ENCODE measurements at places on chromosomes 7 and 10.
A peak's percentile ranks its signal among the peaks of the same experiment; 100 is the strongest.

DNA sequence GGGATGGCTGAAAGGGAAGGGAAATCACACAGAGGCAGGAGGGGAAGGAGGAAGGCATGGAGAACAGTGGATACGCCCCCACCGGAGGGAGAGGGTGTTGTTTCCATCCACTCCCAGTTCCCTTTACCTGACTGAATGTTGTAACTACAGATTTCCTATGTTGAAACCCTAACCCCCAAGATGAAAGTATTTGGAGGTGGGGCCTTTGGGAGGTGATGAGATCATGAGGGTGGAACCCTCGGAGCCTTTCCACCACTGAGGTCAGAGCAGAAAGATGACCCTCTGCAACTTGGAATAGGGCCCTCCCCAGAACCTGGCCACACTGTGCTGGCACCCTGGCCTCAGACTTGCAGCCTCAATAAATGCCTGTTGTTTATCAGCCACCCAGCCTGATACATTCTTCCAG is 48.6 kb upstream of the CNPY1 start:
- no peak for DNase-seq

GRCh38 chr10:117477961-117478670 is 64.4 kb upstream of the EMX2 start:
- DNase-seq: peak; percentile 86

- no peak for DNase-seq
These were observed 28.6 kb downstream of the RPS24 start for GRCh38 chr10:78062296-78062695.

GRCh38 chr7:50210706-50211115 is 93.8 kb upstream of the IKZF1 start:
- no peak for DNase-seq

DNA sequence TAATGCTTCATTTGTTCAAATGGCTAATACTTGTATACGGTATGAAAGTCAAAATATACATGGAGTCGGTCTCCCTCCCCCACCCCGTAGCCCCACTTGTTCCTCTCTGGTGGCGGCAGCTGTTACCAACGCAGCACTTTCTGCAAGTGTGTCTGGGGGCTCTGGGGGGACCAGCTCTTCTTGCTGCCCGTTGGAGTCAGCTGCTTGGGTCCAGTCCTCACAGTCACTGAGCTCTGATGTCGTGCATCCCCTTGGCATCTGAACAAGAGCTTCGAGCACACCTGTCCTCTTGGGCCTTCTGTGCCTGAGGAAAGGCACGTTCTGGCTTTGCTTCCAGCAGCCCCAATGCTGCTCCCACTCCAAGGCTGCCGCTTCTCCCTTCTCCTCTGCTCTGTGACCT is 493.1 kb downstream of the PLXNA4 start:
- DNase-seq: no peak

- no peak for DNase-seq
These were observed 11.6 kb downstream of the MLXIPL start for GRCh38 chr7:73612598-73613269.

All from fibroblast of skin of left biceps (primary cell).